ENCODE measurements at places on chromosomes 4 and X.
A peak's percentile ranks its signal among the peaks of the same experiment; 100 is the strongest.

GRCh38 chr4:86837691-86838503, 11.3 kb downstream of the SLC10A6 start:
- peak; percentile 28 for DNase-seq

GRCh38 chr4:17681281-17682221, 67.1 kb downstream of the MED28 start:
- no peak for DNase-seq

GRCh38 chrX:78548012-78548411, 111.1 kb downstream of the RTL3 start:
- DNase-seq = no peak

- no peak for DNase-seq
Measured at GRCh38 chr4:100833906-100834305, 316.1 kb upstream of the EMCN start.

GRCh38 chr4:3689576-3690550, 76.3 kb upstream of the ADRA2C start:
- DNase-seq = no peak

DNA sequence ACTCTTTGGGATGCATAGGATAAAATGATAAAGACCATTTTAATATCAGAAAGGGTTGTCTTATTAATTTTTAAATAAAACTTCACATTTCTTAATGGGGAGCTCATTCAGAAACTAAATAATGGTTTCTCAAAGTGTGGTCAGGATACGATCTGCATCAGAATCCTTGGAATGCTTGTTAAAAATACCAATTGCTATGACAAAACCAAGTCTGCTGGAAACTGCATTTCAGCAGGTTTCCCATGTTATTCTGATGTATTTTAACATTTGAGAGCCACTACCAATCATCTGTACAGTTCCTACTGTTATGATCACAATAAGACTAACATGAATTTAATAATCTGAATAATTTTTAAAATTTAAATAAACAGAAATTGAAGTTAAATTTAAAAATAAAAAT, 115.1 kb downstream of the SOWAHB start:
- DNase-seq = no peak

- no peak for DNase-seq
Measured at GRCh38 chr4:56650262-56651055, 30.6 kb downstream of the HOPX start.

GRCh38 chr4:118398226-118399090, 45.7 kb upstream of the PRSS12 start:
- DNase-seq = no peak

- no peak for DNase-seq
Measured at GRCh38 chr4:129821073-129821472, 725.1 kb downstream of the C4orf33 start.

- no peak for DNase-seq
Measured at GRCh38 chr4:182257016-182257415, 13.8 kb downstream of the TENM3 start.

DNA sequence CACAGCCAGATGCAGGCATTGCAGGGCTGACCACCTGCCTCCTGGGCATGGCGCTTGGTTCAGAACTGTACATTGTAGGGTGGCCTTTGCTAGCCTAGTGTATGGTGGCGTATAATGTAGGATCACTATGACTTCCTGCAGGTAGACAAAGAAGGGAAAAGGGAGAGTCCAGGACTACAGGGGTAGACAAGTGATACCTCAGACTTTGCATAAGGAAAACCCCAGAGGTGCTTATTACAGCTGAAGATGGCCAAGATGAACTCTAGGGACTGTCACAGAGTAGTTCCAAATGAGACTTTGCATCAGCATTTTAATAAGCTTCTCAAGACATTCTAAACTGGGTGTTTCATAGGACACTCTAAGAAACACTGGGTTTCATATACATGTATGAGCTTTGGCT, 116.4 kb upstream of the PUDP start:
- no peak for DNase-seq

GRCh38 chr4:76969941-76970529, 20.5 kb downstream of the SEPTIN11 start:
- DNase-seq = no peak

- no peak for DNase-seq
Measured at GRCh38 chr4:80507507-80507906, 172.0 kb downstream of the CFAP299 start.

DNA sequence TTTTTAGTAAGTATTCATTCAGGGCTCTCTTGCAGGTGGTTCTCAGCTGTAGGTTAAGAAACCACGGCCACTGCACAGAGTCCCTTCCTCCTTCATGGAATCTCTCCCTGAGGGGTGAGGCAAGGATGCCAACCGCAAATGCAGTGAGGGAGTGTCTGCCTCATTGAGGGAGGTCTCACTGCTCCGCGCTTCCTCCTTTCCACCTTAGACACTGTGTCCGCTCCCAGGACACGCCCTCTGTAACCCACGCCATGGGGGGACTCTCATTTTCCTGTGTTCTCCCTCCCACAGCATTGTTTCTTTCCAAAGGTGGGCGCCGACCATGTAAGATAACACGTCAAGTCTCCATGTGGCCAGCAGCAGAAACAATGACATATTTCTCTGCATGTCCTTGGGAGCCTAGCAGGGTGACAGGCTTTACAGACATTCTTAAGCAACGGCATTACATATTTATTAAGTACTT, 63.2 kb downstream of the SEPSECS start:
- no peak for DNase-seq

GRCh38 chrX:108270280-108270679, 167.9 kb downstream of the COL4A6 start:
- DNase-seq = no peak

DNA sequence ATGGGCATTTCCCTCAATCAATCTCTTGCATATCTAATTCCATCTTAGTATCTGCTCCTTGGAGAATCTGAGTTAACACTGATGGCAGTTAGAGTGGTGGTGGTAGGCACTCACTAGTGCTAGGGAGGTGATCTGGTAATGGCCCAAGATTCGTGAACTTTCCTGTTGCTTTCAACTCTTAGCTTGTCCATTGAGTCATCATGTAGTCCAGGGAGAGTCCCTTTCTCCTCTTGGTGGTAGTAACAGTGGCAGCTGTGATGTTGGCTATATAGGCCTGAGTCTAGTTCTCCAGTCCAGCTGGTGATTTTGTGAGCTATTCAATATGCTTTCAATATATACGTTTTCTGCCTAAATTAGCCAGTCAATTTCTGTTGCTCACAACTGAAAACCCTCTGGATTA, 7.0 kb upstream of the XKRX start:
- DNase-seq = no peak

GRCh38 chr4:22238742-22239141, 277.1 kb downstream of the ADGRA3 start:
- DNase-seq = no peak

GRCh38 chr4:19047279-19047880, 1025.8 kb upstream of the LCORL start:
- DNase-seq = no peak

DNA sequence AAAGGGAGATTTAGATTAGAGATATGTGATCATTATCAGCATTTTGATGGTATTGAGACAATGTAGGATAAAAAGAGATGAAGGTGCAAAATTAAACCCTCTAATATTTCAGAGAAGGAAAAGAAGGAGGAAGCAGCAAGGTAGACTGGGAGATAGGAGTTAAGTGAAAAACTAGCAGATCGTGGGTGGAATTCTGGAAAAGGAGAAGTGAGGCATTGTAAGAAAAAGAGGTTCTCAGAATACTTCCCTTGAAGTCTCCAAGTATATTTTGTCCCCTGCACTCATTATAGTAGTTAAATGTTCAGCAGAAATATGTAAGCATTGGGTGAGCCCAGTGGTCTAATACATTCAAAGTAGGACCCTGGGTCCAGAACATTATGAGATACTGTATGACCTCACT, 30.3 kb downstream of the COPS4 start:
- no peak for DNase-seq

DNA sequence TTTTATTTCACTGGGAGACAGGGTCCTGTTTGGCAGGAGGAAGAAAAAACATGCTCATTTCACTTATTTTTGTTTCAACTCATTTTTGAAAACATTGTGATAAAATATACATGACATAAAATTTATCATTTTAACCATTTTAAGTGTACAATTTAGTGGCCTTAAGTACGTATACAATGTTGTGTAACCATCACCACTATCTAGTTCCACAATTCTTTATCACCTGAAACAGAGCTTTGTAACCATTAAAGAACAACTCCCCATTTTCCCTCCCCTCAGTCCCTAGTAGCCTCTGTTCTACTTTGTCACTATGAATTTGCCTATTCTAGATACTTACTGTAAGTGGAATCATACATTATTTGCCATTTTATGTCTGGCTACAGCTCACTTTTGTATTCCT, 143.8 kb downstream of the GPAT3 start:
- DNase-seq = no peak
